ENCODE measurements at places on chromosomes 3 and 15.
A peak's percentile ranks its signal among the peaks of the same experiment; 100 is the strongest.

DNA sequence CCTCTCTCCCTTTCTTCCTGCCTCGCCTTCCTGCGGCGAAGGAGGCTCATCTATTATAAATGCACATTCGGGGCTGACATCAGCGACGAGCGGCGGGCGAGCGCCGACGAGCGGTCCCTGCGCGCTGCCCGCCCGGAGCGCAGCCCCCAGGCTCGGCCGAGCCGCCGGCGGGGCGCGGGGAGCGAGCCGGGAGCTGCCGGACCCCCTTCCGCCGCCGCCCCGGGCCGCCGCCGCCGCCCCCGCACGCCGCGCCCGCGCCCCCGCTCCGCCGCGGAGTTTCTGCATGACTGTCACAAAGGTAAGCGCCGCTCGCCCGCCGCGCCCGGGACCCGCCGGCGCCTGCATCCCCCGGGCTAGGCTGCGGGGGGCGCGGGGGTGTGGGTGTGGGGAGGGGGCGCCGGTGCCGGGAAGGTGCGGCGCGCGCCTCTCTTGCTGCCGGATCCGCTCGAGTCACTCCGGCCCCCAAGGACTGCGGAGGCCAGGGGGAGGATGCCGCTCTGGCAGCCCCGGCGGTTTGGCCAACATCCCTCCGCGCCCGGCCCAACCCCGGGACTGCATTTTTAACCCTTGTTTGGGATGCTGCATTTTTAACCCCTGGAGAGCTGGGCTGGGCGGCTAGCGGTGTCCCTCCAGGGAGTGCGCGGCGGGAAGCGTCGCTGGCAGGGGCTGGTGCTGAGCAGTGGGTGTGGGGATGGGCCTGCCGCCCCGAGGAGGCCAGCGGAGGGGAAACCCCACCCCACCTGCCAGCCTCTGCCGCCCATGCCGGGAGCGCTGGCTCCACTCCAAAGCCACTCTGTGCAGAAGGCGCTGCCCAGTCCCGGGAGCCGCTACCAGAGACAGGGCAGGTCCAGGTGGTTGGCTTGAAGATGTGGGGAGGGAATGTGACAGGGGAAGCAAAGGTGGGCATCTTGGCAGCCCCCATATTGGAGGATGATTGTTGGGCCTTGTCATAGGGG lies at the start of gene CORO2B:
Gene CORO2B, plus strand, starts transcription at position 14 of the 956 bp plus-strand sequence. Its CDS starts 270 bp downstream, at position 284.
- peak; percentile 12 for DNase-seq

- no peak for DNase-seq
Observed at GRCh38 chr15:70613271-70613670, 150.1 kb downstream of the UACA start.

GRCh38 chr3:140078940-140079339 lies 144.0 kb downstream of the CLSTN2 start:
- no peak for DNase-seq

GRCh38 chr3:161745741-161746140 lies 249.1 kb downstream of the OTOL1 start:
- DNase-seq, result no peak

DNA sequence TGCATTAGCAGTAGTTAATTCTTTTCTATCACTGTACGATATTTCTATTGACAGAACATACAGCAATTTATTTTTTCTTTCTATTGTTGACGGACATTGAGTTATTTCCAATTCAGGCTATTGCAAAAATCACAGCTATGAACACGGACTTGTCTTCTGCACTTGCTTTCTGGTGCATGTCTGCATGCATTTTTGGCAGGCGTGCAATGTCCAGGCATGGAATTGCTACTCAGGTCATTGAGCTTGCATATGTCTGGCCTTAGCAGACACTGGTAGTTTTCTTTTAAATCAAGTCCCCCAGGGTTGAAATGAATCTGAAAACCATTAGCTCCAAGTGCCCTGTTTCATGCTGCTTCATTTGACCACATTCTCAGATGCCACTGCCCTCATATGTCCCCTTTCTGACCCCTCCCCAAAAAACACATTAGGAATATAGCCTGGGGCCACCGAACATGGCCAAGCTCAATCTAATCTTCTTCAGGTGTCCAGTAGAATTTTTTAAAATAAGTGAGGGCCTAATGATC lies 72.8 kb downstream of the LRIG1 start:
- DNase-seq, result no peak

GRCh38 chr3:17133632-17134545 lies 249.1 kb downstream of the PLCL2 start:
- DNase-seq, result no peak
